ENCODE measurements at places on chromosomes 5 and 9.

DNA sequence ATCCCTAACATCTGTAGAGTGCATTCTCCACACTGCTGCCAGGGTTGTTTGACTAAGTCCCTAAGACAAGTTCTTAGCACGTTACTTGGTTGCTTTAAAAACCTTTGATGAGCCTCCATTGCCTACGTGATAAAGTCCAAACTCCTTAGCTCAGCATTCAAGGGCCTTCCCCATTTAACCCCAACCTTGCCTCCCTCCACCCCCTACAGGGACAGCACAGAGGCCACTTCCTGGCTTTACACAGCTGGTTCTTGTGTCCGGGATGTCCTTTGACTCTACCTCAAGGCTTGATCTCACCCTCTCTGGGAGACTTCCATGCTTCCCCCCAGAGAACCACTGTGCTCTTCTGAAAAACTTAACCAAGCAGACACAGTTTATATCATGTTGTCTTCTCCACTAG, 29.4 kb downstream of the FAM240B start:
- no peak for DNase-seq

DNA sequence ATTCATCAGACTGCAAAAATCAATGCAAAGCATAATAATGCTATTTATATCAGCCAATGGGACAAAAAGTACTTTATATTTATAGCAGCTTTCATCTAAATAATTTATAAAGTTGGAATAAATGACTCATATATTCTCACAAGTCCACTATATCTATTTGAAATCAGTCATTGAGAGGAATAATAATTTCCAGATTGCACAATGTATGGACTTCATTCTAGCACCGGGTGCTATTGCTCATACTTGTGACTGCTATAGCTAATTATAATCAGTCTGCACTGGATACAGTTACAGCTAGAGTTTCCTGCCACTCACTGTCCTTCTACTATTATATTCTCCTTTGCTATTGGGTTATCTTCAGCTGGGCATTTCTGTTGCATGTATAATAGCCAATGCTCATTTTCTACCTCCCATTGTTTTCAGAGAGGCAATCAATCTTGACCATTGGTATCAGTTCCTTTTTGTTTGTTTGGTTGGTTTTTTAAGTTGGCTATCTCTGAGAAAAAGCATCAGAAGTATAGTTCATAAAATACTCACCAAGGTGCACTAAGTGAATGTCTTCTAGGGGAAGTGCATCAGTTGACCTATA, 1.9 kb downstream of the CDH18 start:
- DNase-seq = no peak

- DNase-seq = no peak
Measured at GRCh38 chr9:33159777-33160127, 7.4 kb downstream of the B4GALT1 start.

- no peak for DNase-seq
Measured at GRCh38 chr9:134751622-134752021, 110.0 kb downstream of the COL5A1 start.

Data from stimulated activated CD8-positive, alpha-beta memory T cell treated with anti-CD3 and anti-CD28 coated beads, Interleukin-4, amount 100 ng/mL, for 1 hour (primary cell).